ENCODE measurements at places on chromosomes 2 and 18. TPM values are rescaled to one million over a fixed set of nuclear protein-coding genes. Genes with fewer than 3 reads are reported as not detected.

GRCh38 chr2:120700659-120701058 is 35.0 kb upstream of the GLI2 start:
- no peak overlapping the region for H3K27ac ChIP-seq
- H3K4me1 ChIP-seq: peaks cover 7% of the 10 kb centered on the region
- no peaks in the 10 kb centered on the region for H3K36me3 ChIP-seq
- DNase-seq: no peak
- no peak overlapping the region for H3K4me3 ChIP-seq
- peaks cover 8% of the 10 kb centered on the region for H3K27me3 ChIP-seq

SMARCAL1 gene
- total RNA-seq: 21.5 TPM

GRCh38 chr2:171391532-171391931 is 42.3 kb downstream of the METTL8 start:
- no peak overlapping the region for H3K27ac ChIP-seq
- no peaks in the 10 kb centered on the region for H3K27me3 ChIP-seq
- no peak overlapping the region for H3K4me3 ChIP-seq

- H3K36me3 ChIP-seq: no peaks in the 10 kb centered on the region
- no peak overlapping the region for H3K4me3 ChIP-seq
- H3K27me3 ChIP-seq: no peaks in the 10 kb centered on the region
- H3K27ac ChIP-seq: no peak overlapping the region
These were observed 97.3 kb upstream of the CREB1 start for GRCh38 chr2:207432453-207432852.

DNA sequence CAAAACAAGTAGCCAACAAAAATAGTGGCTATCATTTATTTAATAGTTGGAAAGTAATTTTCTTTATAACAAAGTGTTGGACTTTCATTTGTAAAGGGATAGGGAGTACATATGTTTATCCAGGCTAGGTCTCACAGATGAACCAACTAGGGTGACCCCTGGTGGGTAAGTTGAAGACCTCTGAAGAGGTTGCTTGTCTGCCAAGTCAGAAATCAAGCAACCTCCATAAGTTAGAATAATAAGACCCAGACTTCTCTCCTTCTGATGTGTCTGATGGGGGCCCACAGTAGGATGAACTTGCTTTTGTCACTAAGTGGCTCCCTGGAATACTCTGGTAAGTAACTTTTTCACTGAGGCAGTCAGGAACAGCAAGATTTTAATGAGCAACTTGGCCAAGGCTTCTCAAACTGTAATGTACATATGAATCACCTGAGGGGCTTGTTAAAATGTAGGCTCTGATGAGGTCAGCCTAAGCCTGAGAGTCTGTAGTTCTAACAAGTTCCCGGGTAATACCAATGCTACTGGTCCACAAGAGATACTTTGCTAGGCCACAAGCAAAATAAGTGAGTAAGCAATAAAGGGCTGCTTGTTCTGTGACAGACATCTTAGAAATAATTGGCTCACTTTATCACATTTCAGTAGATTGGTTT is 319.6 kb downstream of the PIK3C3 start:
- no peak overlapping the region for H3K4me3 ChIP-seq
- no peak for DNase-seq
- no peaks in the 10 kb centered on the region for H3K36me3 ChIP-seq
- no peak overlapping the region for H3K27ac ChIP-seq

CYP1B1 gene
- total RNA-seq: 4.7 TPM

TPRKB gene
- 41.6 TPM for total RNA-seq

DNA sequence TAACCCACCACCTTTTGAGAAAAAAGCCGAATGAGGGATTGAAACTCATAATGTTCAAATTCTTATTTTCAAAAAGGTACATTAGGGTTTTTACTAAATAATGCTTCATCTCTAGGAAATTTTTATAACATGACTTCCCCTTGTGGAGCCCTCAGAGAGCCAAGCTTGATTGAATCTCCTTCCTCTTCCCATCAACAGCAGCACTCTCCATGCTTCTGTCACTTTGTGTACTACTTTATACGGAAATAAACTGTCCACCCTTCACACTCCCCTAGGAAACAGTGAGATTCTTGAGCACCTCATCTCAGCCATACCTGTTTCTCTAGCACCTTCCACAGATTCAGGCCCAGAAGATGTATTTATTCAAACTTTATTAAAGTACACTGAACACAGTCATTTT is 51.8 kb downstream of the TFPI start:
- no peaks in the 10 kb centered on the region for H3K4me1 ChIP-seq
- DNase-seq: no peak
- no peak overlapping the region for H3K27ac ChIP-seq
- no peak overlapping the region for H3K4me3 ChIP-seq
- H3K27me3 ChIP-seq: no peaks in the 10 kb centered on the region

DNA sequence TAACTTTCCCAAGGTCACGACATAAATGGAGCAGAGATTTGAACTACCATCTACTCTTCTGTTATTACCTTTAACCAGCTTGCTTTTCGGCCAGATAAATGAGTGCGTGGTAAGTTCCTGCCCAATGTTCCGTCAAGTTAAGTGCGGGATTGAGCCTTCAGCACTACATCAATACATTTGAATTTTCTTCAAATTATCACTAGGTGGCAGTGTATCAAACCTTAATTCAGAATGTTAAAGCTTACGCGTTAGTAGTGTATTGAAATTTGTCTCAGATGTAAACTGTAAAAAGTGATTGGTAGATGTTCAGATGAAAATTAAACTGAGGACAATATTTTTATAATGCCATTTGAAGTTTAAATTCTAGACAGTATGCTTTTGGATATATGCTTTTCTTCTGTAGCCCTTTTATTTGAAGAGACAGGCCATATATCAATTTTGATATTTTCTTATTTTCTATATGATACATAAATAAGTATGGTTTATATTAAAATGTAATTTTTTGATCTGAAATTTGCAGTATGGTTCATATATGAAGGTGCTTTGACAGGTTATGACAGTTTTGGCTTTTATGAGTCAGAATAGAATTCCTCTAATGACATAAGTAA is 681.3 kb downstream of the ADCYAP1 start:
- DNase-seq: no peak
- no peaks in the 10 kb centered on the region for H3K36me3 ChIP-seq
- no peaks in the 10 kb centered on the region for H3K27me3 ChIP-seq
- H3K4me1 ChIP-seq: no peaks in the 10 kb centered on the region
- H3K27ac ChIP-seq: no peak overlapping the region
- no peak overlapping the region for H3K4me3 ChIP-seq

DNA sequence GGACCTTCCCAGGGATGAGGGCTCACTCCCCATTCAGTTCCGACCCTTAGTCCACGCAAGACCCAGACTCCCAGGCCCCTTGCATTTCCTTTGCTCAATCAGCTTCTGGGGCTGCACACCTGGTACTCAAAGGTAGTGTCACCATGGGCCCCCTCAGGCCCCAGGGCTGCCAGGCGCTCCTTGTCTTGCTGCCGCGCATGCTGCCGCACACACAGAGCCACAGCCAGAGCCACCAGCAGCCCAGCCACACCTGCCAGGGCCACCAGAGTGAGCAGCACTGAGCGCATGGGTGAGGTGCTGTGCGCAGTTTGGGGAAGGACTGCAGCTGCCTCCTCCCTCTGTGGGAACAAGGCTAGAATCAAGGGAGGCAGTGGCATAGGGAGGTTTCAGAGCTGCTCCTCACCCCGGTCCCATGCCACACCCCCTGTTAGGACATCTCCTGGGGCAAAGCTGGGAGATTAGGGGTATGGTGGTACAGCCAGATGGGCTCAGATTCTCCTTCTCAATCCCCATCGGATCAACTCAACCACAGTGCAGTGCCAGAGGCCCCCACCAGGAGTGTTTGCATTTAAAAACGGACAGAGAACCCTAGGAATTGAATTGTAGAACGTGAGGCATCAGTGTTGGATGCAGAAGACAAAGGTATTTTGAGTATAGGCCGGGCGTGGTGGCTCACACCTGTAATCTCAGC is 11.3 kb downstream of the PTPRN start:
- H3K4me1 ChIP-seq: peaks cover 8% of the 10 kb centered on the region
- H3K4me3 ChIP-seq: no peak overlapping the region
- peaks cover 36% of the 10 kb centered on the region for H3K27me3 ChIP-seq
- H3K36me3 ChIP-seq: no peaks in the 10 kb centered on the region
- DNase-seq: no peak
- no peak overlapping the region for H3K27ac ChIP-seq

- no peak overlapping the region for H3K27ac ChIP-seq
- no peaks in the 10 kb centered on the region for H3K27me3 ChIP-seq
- H3K36me3 ChIP-seq: no peaks in the 10 kb centered on the region
- DNase-seq: no peak
- H3K4me1 ChIP-seq: peaks cover 2% of the 10 kb centered on the region
These were observed 59.1 kb upstream of the EML4 start for GRCh38 chr2:42109959-42110640.

GRCh38 chr2:169827272-169828140 is at the start of gene UBR3:
TSS of gene UBR3 (plus strand) at chr2:169827454. CDS start at chr2:169827508, 54 bp downstream.
- peak; percentile 94 for DNase-seq
- H3K36me3 ChIP-seq: no peaks in the 10 kb centered on the region
- peak within 1 kb of the TSS; percentile 92 for H3K4me3 ChIP-seq
- peaks cover 10% of the 10 kb centered on the region for H3K4me1 ChIP-seq

DNA sequence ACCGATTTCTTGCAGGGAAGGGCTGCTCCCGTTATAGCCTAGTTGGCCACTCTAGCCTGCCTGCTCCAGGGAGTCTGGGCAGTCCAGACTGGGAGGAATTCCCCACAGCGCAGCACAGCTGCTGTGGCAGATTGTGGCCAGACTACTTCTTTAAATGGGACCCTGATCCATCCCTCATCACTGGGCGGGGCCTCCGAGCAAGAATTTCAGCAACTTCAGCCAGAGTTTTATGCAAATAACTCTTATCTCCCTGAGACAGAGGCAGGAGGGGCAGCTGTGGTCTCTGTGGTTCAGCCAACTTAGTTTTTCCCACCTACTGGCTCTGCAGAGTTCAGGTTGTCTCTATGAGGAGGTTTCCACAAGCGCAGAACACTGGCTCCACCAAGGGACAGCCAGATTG is 1583.2 kb downstream of the SUCLG1 start:
- H3K4me3 ChIP-seq: no peak overlapping the region
- no peaks in the 10 kb centered on the region for H3K4me1 ChIP-seq
- H3K27me3 ChIP-seq: no peaks in the 10 kb centered on the region
- no peak overlapping the region for H3K27ac ChIP-seq
- no peak for DNase-seq

- DNase-seq: no peak
- H3K4me3 ChIP-seq: no peak overlapping the region
- no peaks in the 10 kb centered on the region for H3K27me3 ChIP-seq
- peaks cover 2% of the 10 kb centered on the region for H3K4me1 ChIP-seq
- H3K27ac ChIP-seq: no peak overlapping the region
- no peaks in the 10 kb centered on the region for H3K36me3 ChIP-seq
These were observed 23.2 kb upstream of the GORASP2 start for GRCh38 chr2:170905864-170906263.

DNA sequence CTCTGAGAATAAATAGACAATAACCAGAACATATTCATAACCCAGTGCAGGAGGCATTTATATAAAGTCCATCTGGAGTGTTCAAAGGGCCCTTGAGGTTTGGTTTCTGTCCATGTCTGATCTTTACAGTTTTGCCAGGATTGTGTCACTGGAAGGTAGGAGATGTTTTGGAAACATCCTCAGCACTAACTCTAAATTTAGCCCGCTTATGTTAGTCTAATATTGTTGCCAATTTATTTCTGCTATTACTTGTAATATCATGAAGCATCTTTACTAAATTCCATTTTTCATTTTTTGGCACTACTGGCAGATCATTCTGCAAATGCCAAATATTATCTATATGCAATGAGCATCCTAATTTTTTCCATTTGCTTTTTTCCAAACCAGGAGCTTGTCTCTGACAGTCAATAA is 22.4 kb upstream of the REV1 start:
- H3K4me1 ChIP-seq: no peaks in the 10 kb centered on the region
- no peaks in the 10 kb centered on the region for H3K27me3 ChIP-seq
- DNase-seq: no peak
- no peak overlapping the region for H3K27ac ChIP-seq
- H3K4me3 ChIP-seq: no peak overlapping the region

NPHP1 gene
- total RNA-seq: 3.3 TPM

DNA sequence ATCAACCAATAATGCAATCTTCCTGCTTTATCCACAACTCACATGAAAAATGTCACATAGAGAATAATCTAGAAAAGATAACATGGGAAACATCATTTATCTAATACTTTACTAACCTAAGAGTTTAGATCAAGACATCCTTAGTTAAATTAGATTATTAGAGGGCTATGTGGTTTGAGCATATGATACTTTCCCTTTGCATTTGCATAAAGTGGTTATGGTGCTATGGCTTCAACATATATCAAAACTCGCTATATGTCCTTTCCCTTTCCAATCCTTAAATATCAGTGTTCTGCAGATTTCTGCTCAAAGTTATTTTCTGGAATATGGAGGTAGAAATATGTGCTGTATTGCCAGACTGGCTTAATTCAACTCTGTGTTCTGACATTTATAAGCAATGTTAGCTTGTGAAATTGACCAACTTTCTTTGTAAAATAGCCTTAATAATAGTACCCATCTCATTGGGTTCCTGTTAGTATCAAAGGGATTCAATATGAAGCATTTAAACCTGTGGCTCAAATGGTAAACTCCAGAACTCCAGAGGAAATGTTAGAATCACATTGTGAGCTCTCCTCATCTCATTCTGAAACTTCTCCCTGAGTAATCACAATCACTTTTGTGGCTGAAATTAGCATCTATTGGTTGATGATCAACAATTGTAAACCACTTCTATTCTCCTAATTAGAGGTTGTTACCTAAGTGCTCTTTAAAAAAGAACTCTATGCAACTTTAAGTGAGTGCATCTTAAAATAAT is 1089.9 kb upstream of the SLC39A10 start:
- H3K36me3 ChIP-seq: no peaks in the 10 kb centered on the region
- no peaks in the 10 kb centered on the region for H3K27me3 ChIP-seq
- no peaks in the 10 kb centered on the region for H3K4me1 ChIP-seq

DHX57 gene
- 34.9 TPM for total RNA-seq

CBLN2 gene
- total RNA-seq: not detected
